EL (cell line): ENCODE measurements at places on chromosomes 2 and 18.

GRCh38 chr18:21110713-21111345, 784 bp downstream of the ROCK1 start:
- peak; percentile 47 for DNase-seq

DNA sequence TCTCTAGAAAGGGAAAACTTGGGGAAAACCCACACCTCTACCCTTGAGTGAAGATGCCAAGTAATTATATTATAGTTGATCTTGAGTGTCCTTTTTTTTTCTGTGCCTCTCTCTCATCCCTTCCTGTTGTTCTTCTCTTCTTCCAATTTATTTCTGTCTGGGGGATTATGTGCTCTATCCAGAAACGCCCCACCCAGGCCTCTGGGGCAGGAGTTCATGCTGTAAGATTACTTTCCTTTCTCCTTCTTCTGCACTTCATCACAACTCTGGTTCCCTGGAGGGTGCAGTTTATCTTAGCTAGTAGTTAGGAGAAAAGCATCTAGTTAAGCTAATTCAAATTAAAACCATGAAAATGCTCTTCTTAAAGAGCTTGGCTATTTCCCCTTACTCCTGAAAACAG, 30.3 kb upstream of the DNAJC27 start:
- no peak for DNase-seq

DNA sequence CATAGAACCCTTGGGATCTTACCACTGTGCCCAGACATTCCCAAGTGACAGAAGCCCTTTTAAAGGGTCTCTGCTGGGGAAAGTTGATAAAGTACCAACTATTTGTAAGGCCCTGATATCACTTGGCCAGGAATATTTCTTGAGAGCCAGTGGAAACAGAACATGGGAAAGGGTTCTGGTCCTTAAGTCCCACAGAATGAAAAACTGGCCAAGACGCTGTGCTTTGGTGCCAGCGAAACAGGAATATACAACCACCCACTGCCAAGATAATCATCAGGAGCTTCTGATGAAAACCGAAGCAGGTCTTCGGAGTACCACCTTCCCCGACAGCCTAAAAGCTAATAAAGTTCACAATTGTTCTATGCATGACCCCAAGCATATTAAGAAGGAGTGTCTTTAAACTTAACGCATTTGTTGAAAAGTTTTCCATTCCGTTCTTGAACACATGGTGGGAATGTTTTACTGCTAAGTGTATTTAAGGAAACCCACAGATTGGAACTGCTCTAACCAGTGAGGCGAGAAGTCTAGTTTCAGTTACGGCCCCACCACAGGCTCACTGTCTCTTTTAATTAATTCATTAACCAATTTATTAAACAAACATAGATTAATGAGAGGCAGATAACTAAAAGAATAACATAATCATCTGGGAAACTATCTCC, 152.6 kb downstream of the ANKRD44 start:
- no peak for DNase-seq

DNA sequence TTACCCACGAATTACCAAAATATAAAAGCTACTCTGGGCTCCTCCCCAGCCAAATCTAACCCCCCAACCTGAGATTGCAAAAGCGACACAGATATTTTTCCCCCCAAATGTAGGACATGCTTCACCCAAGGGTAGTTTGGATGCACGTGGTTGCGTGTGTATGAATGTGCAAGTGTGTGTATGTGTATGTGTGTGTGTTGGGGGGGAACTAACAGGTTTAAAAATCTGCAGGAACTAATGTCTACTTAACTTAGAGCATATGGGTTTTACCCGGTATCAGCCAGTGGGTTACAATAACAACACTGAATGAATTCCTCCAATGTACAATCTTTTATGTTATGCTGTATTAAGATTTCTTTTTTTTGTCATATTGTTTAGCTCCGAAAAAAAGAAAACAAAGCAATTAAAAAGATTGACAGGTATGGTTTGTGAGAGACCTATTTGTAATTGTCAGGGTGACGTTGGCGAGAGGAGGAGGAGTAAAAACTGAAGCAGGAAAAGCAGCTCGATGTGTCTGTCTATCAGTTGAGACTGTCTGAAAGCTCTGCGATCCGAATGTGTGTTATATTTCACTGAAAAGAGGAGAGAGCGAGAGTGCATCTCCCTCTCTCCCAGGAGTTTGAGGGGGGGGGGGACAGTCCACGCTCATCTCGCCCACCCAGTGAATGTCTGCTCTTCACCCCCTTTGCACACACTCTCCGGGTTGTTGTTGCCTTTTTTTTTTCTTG, at the start of gene TSHZ1:
TSHZ1 (plus strand) TSS at position 524 of the 728 bp plus-strand sequence. CDS start 1,080 bp downstream, outside the sequence.
- peak; percentile 89 for DNase-seq

- DNase-seq, result peak; percentile 78
These were observed 135.0 kb upstream of the RIOK3 start for GRCh38 chr18:23317975-23318675.

DNA sequence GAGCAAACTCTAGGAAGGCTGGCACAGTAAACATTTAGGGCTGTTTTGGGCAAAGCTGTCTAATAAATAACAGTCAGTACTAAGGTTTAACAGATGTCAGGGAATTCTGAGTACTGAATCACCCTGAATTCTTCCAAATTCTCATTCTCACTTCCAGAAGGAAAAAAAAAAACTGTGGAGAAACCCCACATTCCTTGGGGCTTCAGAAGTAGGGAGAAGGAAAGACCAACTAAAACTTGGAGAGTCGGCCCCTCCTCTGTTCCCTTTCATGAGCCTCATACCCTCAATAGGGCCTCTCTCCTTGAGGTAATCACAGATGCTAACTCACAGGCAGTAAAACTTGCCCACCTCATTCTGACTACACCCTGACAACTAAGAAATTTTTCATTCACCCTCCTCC, 62.1 kb downstream of the CCDC148 start:
- DNase-seq, result peak; percentile 60

DNA sequence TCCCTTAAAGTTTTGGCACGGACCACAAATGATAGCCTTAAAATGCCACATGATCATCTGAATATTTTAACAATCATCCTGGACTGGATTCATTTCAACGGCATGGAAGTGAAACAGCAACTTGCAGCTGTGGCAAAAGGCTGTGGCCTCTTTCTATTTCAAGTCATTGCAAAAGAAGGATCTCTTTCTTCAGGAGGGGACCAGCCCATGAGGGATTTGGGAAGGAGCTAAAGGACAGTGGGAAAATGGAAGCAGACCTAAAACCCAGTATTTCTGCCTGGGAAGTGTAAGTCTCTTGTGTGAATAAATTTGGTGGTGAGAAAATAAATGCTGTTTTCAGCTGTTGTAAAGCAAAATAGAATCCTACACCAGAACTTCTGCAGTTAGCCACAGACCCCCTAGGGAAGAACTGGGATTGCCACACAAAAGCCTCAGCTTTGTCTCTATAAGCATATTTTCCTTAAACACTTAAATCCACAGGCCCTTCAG, 107.3 kb upstream of the ZFP36L2 start:
- no peak for DNase-seq

DNA sequence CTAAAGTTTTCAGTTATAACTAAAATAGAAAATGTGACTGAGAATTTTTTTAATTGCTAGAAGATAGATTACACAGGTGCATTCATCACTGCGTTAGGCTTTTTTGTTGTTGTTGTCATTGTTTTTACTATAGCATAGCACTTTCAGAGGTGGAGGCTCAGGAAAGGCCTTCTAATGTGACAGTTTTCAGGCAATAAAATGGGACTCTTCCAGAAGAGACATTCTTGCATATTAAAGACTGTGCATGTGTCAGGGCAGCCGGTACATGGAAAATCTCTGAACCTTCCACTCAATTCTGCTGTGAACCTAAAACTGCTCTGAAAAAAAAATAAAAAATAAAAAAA, 175.2 kb downstream of the METTL4 start:
- DNase-seq, result no peak

DNA sequence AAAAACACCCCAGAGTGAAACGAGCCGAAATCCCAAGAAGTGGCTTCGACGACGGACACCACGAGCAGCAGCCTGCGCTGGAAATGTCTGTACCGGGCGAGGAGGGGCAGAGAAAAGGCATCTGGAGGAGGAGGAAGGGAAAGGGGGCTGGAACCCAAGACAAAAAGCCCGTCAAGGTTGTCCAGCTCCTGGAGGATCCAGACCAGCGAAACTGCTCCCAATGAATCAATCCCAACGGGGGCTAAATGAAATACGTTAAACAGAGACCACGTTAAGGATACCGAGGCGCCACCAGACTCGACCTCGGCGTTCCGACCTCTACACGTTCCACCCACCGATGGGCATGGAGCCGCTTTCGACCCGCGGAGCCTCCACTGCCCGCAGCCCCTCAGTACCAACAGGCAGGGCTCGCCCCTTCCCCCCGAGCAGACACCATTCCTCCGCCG, 400 bp downstream of the CCDC88A start:
- peak; percentile 57 for DNase-seq

DNA sequence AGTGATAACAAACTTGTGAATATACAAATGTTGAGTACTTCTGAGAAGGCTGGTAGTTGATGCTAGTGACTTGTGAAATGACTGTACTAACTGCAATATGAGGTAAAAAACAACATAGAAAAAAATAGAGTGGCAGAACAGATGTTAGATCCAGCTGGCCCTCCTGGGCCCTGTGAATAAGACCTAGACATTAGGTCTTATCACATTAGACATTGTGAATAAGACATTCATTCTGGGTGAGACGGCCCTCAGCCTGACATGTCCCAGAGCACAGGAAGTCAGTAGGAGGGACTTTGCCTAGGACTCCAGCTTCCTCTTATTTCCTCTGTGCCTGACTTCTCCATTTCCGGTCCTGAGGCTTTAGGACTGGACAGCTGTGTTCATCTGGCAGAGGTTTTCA, 22.9 kb downstream of the DOK1 start:
- DNase-seq, result peak; percentile 63

GRCh38 chr2:239328351-239329191, 72.2 kb downstream of the HDAC4 start:
- no peak for DNase-seq

DNA sequence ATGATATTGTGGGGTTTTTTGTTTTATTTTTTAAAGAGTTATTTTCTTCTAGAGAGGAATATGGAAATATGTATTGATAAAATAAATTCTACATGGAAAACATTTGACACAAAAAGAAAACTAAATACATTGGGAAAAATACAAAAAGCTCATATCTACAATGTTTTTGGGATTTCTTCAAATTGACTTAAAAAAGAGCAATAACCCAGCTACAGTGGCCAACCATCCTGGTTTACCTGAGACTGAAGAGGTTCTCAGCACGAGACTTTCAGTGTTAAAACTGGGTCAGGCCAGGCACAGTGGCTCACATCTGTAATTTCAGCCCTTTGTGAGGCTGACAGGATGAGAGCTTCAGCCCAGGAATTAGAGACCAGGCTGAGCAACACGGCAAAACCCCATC, 56.7 kb upstream of the MYCN start:
- DNase-seq, result no peak

DNA sequence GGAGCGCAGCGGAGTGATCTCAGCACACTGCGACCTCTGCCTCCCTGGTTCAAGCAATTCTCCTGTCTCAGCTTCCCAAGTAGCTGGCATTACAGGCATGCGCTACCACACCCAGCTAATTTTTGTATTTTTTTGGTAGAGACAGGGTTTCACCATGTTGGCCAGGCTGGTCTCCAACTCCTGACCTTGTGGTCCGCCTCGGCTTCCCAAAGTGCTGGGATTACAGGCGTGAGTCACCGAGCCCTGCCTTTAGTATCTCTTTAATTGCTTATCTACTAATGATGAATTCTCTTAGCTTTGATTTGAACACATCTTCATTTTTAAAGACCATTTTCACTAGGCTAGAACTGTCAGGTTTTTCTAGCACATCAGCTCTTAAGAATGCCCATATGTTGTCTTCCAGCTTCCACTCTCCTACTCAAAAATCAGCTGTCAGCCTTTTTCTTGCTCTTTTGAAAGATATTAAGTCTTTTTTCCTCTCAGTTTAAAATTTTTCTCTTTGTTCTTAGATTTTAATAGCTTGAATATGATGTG, 16.1 kb upstream of the MFSD2B start:
- DNase-seq, result no peak

DNA sequence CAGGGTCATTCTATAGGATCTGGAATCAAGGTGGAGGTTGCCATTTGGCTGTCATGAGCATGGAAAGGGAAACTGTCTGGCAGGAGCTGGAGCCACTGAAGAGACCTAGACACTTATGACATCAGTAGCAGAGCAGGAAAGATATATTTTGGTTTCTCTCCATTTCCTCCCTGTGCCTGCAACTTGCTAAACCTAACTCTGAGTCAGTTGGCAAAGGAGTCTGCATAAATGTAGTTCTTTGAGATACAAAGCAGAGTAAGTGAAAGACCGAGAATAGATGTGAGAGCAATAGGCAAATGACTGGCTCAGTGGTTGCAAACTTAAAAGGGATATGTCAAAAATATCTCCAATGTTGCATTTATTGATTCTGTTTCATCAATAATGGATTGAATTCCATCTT, 757.7 kb downstream of the KCNJ3 start:
- no peak for DNase-seq

DNA sequence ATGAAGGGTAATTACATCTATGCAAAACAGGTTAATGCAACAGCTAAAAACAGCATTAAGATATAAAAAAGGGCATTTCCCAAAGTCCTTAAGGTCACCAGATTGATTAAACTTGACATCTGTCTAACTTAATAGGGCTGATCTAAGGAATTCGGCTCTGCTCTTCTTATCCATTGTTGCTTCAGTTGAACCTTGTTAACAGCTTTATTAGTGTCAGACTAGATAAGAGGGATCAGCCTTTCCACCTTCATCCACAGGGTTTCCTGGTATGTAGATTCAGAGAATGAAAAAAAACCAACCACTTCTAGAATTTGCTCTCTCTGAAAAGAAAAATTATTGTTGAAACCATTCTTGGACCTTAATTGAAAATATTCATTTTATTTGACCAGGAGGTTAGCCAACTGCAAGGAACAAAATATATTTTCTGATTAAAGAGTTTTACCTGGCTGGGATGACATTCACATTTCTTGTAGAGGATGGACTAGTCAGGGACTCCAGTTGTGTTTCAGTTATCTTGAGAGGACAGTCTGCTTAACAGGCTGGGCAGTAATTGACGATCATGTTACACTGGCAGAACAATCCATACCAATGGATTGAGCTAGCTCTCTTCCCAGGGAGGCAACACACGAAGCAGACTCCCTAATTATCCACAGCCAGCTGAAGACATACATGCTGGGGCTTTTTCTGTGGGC, 357.4 kb upstream of the ACVR2A start:
- no peak for DNase-seq

GRCh38 chr2:161436411-161436810, 20.3 kb downstream of the TBR1 start:
- peak; percentile 74 for DNase-seq

DNA sequence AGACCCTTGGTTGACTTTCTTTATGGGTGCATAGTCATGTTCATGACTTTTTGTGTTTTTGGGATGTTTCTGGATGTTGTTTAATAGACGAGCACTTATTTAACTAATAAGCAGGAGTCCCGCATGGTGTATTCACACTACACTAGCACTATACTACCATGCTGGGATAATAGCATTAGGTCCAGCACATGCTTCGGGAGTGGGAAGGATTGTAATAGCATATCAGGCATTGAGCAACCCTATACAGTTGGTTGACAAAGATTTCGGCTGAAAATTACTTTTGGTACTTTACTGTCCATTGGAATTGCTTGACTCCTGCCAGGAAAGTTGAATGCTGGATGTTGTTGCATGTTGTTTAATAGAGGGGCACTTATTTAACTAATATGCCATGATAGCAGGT, 2.8 kb downstream of the SH3RF3 start:
- no peak for DNase-seq

GRCh38 chr2:55511508-55512124, 7.9 kb upstream of the CFAP36 start:
- DNase-seq, result peak; percentile 50
